Large intestine (tissue), 12 donors: ENCODE measurements at places on chromosomes 5 and 9.

GRCh38 chr5:32726086-32726557 is 15.0 kb downstream of the NPR3 start:
- no peak for DNase-seq

DNA sequence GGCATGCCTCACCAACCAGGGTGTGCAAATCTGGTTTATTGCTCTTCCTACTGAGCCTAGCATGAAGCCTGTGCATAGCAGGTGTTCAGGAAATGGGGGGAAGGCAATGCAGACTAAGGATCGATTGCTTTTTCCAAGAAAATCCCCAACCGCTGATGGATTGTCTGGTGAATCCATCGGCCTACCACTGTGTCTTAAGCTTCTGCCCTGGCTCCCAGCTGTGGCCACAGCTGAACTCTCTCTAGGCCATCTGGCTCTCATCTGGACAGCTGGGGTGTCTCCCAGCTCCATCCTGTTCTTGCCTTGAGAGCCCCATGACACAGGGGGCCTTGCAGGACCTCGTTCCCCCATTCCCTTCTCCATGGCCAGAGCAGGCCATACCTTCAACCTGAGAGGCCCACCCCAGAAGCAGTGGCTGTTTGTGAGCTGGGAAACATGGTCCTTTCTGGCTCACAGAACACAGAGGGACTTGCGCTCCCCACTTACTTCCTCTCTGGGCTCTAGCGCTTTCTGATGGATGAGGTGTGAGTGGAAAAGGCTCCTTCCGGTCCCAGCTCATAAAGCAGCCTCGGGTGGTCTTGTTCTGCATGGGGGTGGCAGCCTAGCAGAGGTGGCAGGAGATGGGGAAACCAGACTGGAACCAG is 41.8 kb downstream of the COL27A1 start:
- no peak for DNase-seq

DNA sequence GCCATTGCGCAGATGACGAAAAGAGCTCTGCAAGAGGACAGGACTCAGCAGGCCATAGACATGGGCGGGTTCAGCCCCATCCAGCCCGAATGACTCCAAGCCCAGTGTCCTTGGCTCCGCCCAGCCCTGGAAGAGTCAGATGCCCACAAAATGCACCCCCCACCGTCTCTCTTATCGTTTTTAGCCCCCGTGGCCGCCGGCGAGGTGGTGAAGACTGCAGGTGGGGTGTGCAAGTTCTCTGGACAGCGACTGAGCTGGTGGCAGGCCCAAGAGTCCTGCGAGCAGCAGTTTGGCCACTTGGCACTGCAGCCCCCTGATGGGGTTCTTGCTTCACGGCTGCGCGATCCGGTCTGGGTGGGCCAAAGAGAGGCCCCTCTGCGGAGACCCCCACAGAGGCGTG is 2.1 kb downstream of the ADGRD2 start:
- DNase-seq, result no peak

DNA sequence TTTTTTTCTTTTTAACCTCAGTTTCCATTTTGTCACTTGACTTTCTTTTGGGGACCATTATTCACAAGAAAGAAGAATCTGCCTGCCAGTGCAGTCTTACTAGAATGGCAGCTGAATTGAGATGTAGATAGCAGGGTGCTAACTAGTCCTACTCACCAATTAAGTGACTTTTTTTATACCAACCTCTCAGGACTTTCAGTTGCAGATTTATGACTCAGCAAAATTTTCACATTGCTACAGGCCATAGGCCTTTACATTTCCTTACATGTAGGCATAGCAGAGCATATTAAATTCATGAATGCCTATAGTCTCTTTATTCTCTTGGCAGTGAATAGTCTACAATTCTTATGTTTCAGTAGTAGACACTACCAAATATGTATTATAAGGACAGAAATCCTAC is 54.0 kb upstream of the FKTN start:
- no peak for DNase-seq

DNA sequence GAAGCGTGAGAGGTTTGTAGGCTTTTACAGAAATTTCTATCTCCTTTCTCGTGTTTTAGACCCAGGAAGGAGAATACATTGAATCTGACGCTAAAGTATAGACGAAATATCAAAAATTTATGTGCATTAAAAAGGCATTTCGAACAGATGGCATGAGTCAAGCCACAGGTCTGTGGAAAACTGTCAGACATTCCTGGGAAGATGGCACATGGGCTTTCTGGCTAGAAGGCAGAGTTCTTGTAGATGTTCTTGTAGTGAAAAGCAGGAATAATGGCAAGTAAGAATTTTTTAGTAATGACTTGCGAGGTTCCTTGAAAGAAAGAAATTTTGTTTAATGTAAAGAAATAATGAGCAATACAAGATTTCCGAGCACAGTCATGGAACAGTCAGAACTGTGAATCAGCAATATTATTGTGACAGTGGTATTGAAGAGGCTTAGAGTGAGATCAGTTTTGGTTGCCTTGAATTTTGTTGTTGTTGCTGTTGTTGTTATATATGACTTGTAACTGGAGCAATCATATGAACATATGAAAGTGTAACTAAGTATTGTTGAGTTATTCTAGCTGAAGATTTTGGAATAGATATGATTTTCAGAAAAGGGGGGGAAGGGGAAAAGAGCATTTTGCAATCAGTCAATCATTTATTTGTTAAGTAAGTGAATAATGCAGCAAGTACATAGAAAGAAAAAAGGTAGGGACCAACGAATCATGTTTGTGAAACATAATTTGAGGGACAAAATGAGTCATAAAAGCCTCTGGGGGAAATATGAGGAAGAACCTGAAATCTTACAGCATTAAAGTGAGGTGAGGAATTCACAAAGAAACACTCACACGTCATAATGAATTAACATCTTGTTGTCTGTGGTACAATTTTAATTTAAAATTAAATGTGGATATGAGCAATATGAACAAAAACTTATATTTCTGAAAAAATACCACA is 339.0 kb upstream of the CTNND2 start:
- DNase-seq, result no peak
